Glutamatergic neuron (in vitro differentiated cells): ENCODE measurements at places on chromosomes 13 and 19.

- peak; percentile 47 for DNase-seq
These were observed 903.1 kb downstream of the SLITRK6 start for GRCh38 chr13:84896128-84896527.

GRCh38 chr19:50500060-50500752, 10.8 kb downstream of the JOSD2 start:
- peak; percentile 59 for DNase-seq

- DNase-seq: no peak
These were observed at the start of gene CABP5 for GRCh38 chr19:48043675-48044258. Gene CABP5, minus strand, starts transcription at chr19:48044079. Its CDS starts 157 bp downstream, at chr19:48043922.

GRCh38 chr13:37878496-37878895, 8.9 kb upstream of the TRPC4 start:
- no peak for DNase-seq

DNA sequence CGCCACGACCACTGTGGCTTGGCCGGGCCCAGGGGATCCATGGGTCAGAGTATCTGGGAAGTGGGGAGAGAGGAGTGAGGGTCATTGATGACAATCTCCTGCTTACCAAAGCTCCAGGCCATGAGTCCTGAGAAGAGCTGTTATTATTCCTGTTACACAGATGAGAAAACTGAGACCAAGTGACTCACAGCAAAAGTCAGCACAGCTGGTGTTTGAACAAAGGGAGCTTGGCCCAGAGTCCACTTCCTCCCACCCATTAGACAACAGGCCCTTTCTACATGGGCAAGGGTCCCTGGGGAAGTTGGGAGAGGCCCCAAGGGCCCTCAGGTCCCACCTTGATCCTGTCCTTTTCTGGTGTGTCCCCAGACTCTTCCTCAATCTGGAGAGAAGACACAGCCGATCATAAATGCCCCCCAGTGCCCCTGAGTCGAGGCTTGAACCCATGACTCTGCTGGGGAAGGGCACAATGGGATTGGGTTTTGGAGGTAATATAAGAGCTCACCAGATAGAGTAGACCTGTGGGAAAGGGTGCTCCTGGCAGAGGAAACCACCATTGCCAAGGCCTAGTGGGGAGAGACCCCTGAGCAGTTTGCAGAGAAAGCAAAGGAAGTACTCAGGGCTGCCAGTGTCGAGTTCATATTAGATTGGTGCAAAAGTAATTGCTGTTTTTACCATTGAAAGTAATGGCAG, 6.8 kb downstream of the FUT6 start:
- no peak for DNase-seq

DNA sequence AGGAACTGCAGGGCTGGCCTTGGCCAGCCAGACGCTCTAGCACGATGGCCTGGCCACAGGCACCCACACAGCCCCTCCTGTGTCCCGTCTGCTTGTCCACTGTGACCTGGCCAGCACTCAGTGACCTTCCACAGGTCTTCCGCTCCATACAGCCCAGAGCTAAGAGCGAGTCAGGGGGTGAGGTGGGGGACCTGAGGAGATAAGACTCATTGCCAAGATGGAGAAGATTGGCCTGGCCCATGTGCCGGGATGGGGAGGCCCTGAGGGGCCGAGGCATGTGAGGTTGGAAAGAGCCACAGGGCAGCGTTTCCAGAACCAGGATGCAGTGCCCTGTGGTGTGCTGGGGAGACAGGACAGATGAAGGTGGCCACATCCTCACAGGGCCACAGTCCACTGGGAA, 10.2 kb upstream of the SLC7A9 start:
- DNase-seq: no peak

DNA sequence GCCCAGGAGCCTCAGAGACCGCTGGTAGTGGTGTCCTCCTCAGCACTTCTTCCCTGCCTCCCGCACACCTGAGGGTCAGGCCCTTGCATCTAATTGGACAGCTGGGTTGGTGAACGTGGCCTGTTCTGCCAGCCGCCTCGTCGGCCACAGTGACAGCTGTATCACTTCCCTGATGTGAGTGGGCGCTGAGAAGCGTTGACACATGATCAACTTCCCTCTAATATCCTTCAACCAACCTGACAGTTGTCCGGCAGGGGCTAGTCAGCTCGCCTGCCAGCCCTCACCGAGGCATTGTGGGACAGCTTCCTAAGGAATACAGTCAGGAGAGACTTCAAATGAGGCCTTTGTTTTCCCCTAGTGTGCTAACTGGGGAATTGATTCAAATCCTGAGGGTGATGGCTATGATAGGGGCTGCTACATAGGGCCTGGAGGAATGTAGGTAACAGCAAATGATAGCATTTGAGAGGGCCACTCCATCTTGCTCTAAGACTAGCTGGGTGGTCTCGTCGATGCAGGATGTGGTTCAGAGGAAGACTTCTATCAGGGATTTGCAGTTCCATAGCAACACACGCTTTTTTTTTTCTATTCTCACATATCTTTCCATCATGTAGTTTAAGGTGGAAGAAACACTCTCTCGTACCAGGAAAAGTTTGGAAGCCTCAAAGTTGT, 230.8 kb downstream of the TSHZ3 start:
- no peak for DNase-seq

DNA sequence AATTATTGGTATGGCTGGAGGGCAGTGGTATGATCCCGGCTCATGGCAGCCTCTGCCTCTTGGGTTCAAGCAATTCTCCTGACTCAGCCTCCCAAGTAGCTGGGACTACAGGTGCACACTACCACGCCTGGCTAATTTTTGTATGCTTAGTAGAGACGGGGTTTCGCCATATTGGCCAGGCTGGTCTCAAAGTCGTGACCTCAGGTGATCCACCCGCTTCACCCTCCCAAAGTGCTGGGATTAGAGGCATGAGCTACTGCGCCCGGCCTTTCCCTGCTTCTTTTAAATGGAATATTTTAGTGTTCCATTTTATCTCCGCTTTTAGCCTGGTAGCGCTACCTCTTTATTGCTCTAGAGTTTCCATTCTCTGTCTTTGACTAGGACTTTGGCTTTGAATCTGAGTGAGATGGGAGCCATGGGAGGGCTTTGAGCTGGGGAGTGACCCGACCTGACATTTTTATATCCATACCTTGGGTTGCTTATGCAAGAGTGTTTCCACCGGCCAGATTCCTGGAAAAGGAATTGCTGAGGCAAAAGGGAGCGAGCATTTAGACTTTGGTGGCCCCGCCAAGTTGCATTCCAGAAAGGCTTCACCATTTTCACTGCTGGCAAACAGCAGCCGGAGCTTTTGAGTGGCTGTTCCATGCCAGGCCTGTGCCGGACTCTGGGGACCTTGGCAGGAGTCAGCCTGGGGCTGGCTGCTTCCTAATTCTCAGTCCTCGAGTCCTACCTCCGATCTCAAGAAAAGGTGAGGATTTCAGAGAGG, 22.9 kb downstream of the BICRA start:
- DNase-seq: no peak

DNA sequence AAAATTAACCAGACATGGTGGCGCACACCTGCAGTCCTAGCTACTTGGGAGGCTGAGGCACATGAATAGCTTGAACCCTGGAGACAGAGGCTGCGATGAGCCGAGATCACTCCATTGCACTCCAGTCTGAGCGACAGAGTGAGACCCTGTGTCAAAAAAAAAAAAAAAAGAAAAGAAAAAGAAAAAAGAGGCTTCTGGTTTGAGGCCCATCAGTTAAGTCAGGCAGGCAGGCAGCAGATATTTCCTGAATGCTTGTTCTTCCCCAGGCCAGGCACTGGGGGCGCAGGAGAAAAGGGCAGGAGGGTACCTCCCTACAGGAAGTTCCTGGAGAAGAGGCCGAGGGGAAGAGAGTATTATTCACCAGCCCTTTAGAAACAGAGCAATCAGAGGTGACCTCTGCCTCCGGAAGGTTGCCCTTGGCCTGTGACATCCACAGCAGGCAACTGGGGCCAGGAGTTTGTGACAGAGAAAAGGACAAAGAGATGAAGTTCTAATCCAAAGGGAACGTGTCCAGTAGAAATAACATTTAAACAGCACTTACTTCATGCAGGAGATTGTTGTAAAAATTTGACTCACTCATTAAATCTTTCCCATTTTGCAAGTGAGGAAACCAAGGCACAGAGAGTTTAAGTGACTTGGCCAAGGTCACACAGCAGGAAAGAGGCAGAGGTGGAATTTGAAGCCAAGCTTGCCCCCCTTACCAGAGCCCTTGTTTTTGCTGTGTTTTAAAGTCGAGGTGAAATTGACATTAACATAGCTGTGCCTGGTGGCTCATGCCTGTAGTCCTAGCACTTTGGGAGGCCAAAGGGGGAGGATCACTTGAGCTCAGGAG, 4.3 kb upstream of the RLN3 start:
- peak; percentile 58 for DNase-seq

DNA sequence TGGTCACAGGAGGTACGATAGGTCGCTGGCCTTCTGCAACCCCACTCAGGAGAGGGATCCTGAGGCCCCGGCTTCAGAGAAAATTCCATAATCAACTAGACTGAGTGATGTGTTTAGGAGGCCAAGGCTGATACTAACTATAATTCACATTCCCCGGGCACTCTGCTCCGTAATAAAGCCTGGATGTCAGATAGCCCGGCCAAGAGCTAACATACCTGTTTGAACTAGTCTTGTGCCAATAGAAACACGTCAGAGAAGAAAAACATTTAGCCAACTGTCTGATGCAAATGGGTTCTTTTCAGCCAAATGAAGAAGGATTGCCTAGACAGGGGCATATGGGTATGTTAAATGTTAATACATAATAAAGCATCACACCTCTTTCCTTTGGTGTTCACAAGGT, 204.2 kb downstream of the TSHZ3 start:
- no peak for DNase-seq

GRCh38 chr13:67538906-67539305, 308.8 kb upstream of the PCDH9 start:
- DNase-seq: no peak

DNA sequence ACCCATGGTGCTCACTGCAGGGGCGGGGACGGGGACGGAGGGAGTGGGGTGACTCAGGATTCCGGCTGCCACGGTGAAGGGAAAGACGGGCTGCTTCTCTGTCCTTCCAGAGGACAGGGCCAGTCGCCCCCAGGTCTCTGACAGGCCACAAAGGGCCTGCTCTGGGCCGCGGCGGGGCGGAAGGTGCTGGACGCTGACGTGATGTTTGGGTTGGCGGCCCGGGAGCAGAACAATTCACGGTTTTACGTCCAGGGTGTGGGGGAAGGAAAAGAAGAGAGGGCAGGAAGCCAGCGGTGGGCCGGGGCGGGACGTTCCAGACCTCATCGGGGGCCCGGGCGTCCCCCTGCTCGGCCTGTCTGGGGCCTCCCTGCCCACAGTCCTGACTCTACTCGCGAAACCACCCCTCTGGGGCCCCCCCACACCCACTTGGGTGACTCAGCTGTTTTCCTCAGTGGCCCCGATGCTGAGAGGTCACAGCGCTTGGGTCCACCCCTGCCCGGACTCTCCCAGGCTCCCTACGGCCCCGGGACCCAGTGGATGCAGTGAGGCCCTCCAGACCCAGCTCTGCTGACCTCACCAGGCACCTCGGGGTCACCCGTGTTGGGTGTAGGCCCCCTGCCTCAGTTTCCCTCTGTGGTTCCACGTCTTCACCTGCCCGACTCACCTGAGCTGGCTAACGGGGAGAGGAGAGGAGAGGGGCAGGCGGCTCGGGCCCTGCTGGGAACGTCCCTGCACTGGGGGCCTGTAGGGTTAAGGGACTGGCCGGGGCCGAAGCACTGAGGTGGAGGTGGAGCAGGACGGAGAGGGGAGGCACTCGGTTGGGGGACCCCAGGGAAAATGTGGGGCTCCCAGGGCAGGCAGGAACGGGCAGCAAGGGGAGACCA, 29.2 kb downstream of the PIP5K1C start:
- no peak for DNase-seq

DNA sequence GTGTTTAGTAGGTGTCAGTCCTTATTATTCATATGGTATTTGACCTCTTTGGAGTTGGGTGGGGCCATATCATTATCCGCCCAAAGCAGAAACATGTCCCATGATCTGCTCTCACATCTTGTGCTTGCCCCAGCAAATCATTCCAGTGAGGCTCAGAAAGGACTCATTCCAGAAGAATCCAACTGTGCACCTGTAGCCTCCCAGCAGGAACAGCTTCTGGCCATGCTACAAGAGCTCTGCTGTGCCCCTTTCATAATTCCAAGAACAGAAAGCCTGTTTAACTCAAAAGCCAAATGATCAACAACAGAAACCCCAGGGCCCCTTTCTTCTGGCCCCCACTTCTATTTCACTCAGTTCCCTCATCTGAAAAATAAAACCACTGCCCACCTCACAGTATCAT, 673.1 kb downstream of the DIAPH3 start:
- DNase-seq: no peak

- no peak for DNase-seq
These were observed 49.9 kb upstream of the RFXAP start for GRCh38 chr13:36769126-36769525.

DNA sequence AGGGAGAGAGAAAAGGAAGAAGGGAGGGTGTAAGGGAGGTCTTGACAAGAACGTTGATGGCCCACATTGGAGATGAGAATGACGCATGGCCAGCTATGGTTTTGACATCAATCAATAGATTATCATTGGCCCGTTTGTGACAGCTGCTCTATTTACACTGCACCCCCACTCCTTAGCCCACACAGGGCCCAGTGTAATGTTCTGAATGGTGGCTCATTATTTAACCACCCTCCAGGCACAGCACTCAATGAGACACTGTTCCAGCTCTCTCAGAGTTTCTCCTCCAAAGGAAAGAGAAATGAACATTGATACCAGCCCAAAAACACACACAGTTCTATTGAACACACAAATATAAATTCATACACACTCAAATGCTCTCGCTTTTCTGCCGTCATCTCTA, 173.0 kb upstream of the IPO5 start:
- no peak for DNase-seq

- no peak for DNase-seq
These were observed 117.2 kb downstream of the ZIC5 start for GRCh38 chr13:99854366-99854765.

GRCh38 chr13:52961256-52961910, 67.2 kb upstream of the OLFM4 start:
- no peak for DNase-seq

DNA sequence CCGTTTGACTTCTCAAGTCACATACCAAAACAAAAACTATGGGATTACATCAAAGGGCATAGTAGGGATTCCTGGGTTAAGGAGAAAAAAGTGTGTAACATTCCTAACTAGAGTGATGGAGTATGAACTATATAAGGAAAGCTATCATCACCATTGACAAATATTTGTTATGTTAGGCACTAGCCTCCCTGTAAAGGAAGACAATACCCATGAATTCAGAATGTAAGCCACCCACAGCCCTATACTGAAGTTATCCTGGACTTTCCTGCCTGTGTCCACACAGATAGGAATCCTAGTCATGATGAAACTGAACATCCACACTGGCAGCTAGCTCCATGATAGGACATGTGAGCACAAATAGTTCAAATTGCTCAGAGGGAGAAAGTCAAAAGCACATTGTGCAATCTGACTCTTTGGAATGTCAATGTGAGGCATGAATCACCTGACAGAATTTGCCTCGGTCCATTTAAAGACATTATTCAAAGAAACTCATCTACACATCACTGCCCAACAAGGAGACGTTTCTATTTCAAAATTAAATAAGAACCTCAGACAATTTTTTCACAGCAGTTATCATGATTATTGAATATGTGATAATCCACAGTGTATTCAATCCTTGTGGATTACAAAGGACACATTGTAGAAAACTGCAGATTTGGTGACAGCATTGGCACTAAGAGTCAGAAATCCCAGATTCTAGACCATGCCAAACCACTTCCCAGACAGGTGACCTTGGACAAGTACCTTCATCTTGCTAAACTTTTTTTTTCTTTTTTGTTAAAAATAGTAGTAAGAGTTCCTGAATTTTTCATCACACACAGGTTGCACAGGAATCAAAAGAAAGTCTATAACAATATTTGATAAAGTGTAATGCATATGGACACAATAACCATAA, 529.3 kb downstream of the IRS2 start:
- no peak for DNase-seq

GRCh38 chr13:112112534-112113276, 45.8 kb downstream of the SOX1 start:
- DNase-seq: no peak
